ENCODE measurements at places on chromosomes 7 and 10. TPM values are rescaled to one million over a fixed set of nuclear protein-coding genes. Genes with fewer than 3 reads are reported as not detected.

Gene TCERG1L
- polyA plus RNA-seq, result 1.5 TPM

DNA sequence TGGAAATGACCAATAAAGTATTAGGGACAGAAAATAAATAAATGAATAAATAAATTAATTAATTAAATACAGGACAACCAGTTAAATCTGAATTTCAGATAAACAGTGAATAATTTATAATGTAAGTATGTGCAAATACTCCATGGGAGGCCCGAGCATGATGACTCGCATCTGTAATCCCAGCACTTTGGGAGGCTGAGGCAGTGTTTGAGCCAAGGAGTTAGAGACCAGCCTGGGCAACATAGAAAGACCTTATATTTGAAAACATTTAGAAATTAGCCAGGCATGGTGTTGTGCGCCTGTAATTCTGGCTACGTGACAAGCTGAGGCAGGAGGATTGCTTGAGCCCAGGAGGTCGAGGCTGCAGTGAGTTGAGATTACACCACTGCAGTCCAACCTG, 123.7 kb downstream of the CUL2 start:
- H3K36me3 ChIP-seq, result no peaks in the 10 kb centered on the region
- no peak overlapping the region for H3K4me3 ChIP-seq
- no peaks in the 10 kb centered on the region for H3K27me3 ChIP-seq
- no peaks in the 10 kb centered on the region for H3K4me1 ChIP-seq
- no peak overlapping the region for H3K27ac ChIP-seq
- DNase-seq, result no peak

Gene COL28A1
- 0.71 TPM for polyA plus RNA-seq

DNA sequence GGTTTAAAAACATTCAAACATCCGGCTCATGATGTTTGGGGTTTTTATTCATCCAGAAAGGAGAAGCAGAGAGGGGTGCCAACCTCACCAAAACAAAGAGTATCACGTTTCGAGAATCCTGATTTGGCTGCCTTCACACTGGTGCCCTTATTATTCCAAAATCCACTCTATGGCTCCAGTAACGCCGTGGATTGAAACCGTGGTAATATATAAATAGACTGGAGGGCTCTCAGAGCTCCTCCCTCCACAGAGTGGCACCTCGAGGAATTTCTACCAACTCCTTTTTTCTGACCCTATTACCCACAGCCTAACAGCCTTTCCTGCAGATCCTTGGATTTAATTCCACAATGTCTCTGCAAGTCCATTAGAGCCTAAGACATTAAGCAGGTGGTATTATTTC, 353.6 kb downstream of the CRPPA start:
- H3K27ac ChIP-seq, result no peak overlapping the region
- no peak for DNase-seq
- no peaks in the 10 kb centered on the region for H3K27me3 ChIP-seq
- no peak overlapping the region for H3K4me3 ChIP-seq
- H3K36me3 ChIP-seq, result no peaks in the 10 kb centered on the region

- no peaks in the 10 kb centered on the region for H3K4me1 ChIP-seq
- H3K27ac ChIP-seq, result no peak overlapping the region
- no peaks in the 10 kb centered on the region for H3K27me3 ChIP-seq
- no peaks in the 10 kb centered on the region for H3K36me3 ChIP-seq
Observed at GRCh38 chr7:45650404-45651394, 76.5 kb downstream of the ADCY1 start.

DNA sequence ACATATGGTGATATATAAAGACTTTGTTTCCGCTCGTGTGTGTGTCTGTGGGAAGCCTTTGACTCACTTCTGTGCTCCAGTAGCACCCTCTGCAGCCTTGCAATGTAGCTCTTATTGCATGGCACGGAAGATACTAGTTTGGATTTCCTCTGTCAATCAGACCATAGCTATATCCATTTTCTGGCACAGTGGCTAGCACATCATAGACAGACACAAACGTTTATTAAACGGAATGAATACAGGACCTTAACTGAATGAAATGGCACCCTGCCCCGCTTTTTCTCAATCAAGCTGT, 124.0 kb upstream of the PTPN20 start:
- peak overlapping the region; percentile 72 for H3K4me3 ChIP-seq
- DNase-seq, result no peak
- no peaks in the 10 kb centered on the region for H3K4me1 ChIP-seq
- no peaks in the 10 kb centered on the region for H3K27me3 ChIP-seq
- no peak overlapping the region for H3K27ac ChIP-seq
- no peaks in the 10 kb centered on the region for H3K36me3 ChIP-seq

- DNase-seq, result no peak
- H3K4me1 ChIP-seq, result peaks cover 11% of the 10 kb centered on the region
- peaks cover 17% of the 10 kb centered on the region for H3K27me3 ChIP-seq
- peak overlapping the region; percentile 76 for H3K27ac ChIP-seq
Observed at GRCh38 chr10:102431452-102432124, 786 bp downstream of the CUEDC2 start.

DNA sequence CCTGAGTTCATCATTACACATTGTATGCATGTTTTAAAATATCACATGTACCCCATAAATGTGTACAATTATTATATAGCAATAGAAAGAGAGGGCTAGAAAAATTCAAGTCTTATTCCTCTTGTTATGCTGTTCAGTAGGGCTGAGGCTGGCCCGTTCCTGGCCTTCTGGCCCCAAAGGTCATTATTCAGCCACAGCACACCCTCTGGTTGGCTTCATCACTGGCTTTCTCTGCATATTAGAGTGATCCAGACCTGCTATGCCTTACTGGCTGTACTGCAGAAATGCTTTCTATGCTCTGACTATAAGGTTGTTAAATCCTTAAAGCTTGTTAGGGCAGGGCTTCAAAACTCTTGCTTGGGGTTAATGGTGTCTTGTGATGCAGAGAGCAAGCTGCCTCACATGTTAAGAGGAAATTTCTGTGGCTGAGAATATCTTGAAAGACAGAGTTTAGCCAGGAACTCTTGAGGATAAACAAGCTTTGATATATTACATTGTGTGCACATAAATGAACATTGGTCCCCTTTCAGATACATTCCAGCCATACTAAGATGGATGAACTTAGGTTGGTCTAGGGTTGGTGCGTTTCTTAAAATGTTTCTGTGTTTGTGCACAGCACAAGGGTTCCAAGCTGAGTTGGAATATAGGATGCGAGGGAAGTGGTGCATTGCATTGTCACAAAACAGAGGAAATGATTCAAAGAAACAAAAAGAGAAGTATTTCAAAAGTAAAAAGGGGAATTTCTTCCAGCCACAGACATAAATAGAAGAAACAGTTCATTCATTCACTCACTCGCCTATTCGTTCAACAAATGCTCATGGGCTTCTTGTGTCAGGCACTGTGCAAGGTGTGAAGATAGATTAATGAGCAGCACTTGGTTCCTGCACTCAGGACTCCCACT, 61.6 kb upstream of the WDR11 start:
- H3K36me3 ChIP-seq, result no peaks in the 10 kb centered on the region
- no peak overlapping the region for H3K27ac ChIP-seq
- DNase-seq, result no peak

Gene PBLD
- 2.5 TPM for polyA plus RNA-seq

- DNase-seq, result no peak
- H3K27ac ChIP-seq, result no peak overlapping the region
- H3K36me3 ChIP-seq, result no peaks in the 10 kb centered on the region
- no peaks in the 10 kb centered on the region for H3K27me3 ChIP-seq
- H3K4me1 ChIP-seq, result no peaks in the 10 kb centered on the region
- H3K4me3 ChIP-seq, result no peak overlapping the region
Observed at GRCh38 chr7:134845461-134845860, 66.0 kb downstream of the CALD1 start.

Gene AKR1C4
- polyA plus RNA-seq, result 0.02 TPM

DNA sequence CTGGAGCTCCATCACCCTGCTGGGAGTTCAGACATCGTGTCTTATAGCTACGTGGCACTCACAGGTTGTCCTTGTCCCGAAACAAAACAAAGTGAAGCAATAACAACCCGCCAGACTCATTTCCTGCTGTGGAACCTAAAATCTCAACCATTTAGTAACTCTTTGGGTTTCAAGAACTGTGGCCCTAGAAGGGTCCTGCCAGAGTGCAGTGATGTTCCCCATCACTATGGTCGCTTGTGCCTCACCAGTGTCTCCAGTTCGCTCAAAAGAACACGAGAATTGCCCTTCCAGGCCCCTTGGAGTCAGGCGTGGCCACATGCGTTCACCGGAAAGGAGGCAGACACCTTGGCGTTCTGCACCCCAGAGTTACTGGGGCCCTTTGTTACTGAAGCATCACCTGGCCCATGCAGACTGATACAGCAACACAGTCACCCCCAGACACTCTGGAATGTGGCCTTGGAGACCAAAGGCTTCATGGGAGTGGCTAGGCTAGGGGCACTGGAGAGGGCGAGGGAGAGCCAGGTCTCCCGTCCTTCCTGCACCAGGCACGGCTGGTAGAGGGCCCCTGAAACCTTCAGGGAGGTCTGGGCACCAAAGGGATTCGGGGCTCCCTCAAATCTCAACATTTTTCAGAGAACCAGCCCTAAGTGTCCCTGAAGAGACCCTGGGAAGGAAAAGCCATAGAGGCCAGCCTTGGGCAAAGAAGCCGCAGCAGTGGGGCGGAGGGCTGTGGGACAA, 908 bp downstream of the CRYGN start:
- no peak for DNase-seq
- peaks cover 29% of the 10 kb centered on the region for H3K4me1 ChIP-seq
- no peak overlapping the region for H3K4me3 ChIP-seq
- no peaks in the 10 kb centered on the region for H3K36me3 ChIP-seq

DNA sequence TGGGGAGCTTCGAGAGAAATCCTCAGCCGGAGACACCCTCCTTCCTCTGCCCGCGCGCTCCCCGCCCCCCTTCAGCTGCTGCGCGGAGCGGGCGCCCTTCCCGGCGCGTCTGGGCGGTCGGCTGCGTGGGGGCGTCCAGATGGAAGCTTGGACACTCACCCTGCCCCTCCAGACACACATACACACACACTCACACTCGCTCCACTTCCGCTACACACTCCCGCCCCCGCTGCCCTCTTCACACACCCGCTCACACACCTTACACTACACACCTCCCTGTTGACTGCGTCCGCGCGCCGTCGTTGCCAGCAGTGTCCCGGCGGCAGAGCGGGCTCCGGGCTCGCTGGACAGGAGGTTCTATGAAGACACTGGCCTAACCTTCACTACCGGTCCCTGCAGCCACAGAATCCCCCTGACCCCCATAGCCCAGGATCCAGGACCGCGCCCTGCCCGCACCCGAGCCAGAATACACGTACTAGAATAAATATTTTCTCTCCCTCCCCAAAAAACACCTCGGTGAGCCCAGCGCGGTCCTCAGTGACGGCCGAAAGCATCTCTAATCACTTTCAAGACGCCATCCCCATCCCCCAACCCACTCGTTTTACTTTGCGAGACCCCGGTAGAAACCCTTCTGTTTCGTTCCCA, 1.1 kb upstream of the EGR2 start:
- peaks cover 14% of the 10 kb centered on the region for H3K4me1 ChIP-seq
- H3K27ac ChIP-seq, result peak overlapping the region; percentile 89
- peak overlapping the region; percentile 71 for H3K4me3 ChIP-seq
- peaks cover 78% of the 10 kb centered on the region for H3K27me3 ChIP-seq
- no peak for DNase-seq
- no peaks in the 10 kb centered on the region for H3K36me3 ChIP-seq

DNA sequence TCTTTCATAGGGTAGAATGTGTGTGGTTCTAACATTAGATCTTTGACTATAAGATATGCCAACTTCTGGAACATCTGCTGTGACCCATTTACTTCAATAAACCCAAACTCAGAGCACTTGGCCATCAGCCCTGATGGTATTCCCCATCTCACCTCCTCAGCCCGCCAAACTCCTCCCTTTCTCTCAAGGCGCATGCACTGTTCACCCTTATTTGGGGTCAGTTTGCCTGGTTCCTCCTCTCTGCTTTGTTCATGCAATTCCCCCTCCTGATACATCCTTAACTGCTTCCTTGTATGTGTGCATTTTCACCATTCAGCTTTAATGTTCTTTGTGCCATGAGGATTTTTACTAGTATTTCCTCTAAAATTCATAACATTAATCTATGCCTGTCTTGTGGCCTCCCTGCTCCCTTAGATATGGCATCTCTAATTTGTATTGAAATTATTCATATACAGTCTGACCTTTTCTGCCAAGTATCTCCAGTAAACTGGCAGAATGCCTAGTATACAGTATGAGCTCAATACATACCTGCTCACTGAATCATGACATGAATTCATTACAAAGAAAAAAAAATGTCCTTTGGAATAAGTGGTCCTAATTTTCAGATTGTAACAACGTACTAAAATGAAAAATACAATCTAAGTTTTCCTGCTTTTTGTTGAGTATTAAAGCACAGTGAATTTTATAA, 336.8 kb upstream of the IGFBP3 start:
- H3K4me3 ChIP-seq, result no peak overlapping the region
- H3K4me1 ChIP-seq, result no peaks in the 10 kb centered on the region
- DNase-seq, result no peak
- no peaks in the 10 kb centered on the region for H3K27me3 ChIP-seq
- H3K36me3 ChIP-seq, result no peaks in the 10 kb centered on the region

Gene NPY4R2
- not detected for polyA plus RNA-seq

DNA sequence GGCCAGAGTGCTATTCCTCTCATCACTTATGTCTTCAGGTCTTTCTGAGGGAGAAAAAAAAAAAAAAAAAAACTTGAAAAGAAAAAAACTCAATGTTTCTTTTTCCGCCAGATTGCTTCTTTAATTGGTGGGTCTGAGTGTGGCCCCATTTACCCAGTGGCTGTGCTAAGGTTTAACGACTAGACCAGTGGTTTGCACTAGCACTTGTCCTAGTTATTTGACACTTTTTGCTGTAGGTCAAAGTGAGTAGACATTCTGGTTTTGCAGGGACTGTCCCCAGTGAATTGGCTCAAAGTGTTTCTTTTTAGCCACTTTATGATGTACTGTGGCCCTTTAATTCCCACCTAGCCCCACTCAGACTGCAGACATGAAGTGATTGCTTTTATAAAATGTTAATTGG, 273.3 kb downstream of the PTEN start:
- H3K27ac ChIP-seq, result no peak overlapping the region
- no peak overlapping the region for H3K4me3 ChIP-seq
- H3K4me1 ChIP-seq, result no peaks in the 10 kb centered on the region
- no peak for DNase-seq

GRCh38 chr10:26291721-26292480, 75.3 kb downstream of the GAD2 start:
- H3K36me3 ChIP-seq, result no peaks in the 10 kb centered on the region
- no peak overlapping the region for H3K27ac ChIP-seq
- H3K4me1 ChIP-seq, result no peaks in the 10 kb centered on the region
- DNase-seq, result no peak

GRCh38 chr10:69955897-69956740, 96.5 kb upstream of the MACROH2A2 start:
- no peak overlapping the region for H3K4me3 ChIP-seq
- H3K27ac ChIP-seq, result no peak overlapping the region
- peaks cover 2% of the 10 kb centered on the region for H3K4me1 ChIP-seq
- DNase-seq, result no peak

DNA sequence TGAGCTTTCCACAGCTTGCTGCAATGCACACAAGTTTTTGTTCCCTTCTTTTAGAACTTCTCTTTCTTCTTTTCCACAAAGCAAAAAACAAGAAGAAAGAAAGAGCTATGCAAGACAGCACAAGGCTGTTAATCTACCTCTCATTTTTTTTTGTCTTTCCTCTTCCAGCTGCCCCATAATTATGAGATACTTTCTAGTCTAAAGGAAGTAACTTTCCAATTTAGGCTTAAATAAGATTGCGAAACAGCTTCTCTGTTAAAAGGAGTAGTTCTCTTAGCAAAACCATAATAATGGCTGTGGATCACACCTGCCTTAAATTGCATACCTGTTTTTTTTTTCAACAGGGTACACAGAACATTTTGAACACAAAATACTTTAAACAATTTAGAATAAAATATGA, 56.0 kb downstream of the NDUFB2 start:
- H3K4me3 ChIP-seq, result no peak overlapping the region
- H3K27me3 ChIP-seq, result no peaks in the 10 kb centered on the region
- no peaks in the 10 kb centered on the region for H3K4me1 ChIP-seq
- no peak for DNase-seq
- H3K36me3 ChIP-seq, result peaks cover 15% of the 10 kb centered on the region

All from thymus (tissue), 14 donors.